Activated naive CD8-positive, alpha-beta T cell treated with anti-CD3 and anti-CD28 coated beads for 36 hours (primary cell): ENCODE measurements at places on chromosomes 3 and 15. TPM values are rescaled to one million over a fixed set of nuclear protein-coding genes. Genes with fewer than 3 reads are reported as not detected.

The BFSP2 gene
- not detected for total RNA-seq

The NR2E3 gene
- total RNA-seq, result not detected

The NANOGP8 gene
- total RNA-seq, result not detected

The SLC9C1 gene
- not detected for total RNA-seq

The OIP5 gene
- 21.6 TPM for total RNA-seq

The TMIE gene
- total RNA-seq, result 0.42 TPM

The SLC28A2 gene
- total RNA-seq, result not detected

The CCR8 gene
- total RNA-seq, result not detected

The MLH1 gene
- 83.7 TPM for total RNA-seq

The ZMYND10 gene
- total RNA-seq, result 0.74 TPM

The SLC28A1 gene
- not detected for total RNA-seq

The POPDC2 gene
- 1.6 TPM for total RNA-seq

The DUOXA1 gene
- not detected for total RNA-seq

The LMAN1L gene
- total RNA-seq, result 0.33 TPM

The GOLGA6L25 gene
- not detected for total RNA-seq

The TRAIP gene
- total RNA-seq, result 23.6 TPM
